ENCODE measurements at places on chromosomes 6 and 20.

DNA sequence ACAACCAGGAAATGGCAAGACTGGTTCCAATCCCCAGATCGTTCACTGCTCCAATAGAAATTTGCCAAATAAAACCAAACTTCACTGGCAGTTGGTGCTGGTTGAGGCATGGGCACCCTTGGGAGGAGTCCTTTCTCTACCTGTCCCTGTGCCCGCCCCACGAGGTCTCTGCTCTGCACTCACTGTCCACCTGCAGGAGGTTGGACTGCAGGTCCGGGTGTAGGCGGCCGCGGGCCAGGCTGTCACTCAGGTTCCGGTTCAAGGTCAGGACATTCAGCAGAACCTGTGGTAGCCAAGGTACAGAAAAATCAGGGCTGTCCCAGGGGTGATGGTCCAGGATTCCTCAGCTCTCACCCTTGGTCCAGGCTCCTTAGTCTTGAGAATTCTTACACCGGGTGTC lies 22.9 kb downstream of the GGT7 start:
- DNase-seq: no peak

DNA sequence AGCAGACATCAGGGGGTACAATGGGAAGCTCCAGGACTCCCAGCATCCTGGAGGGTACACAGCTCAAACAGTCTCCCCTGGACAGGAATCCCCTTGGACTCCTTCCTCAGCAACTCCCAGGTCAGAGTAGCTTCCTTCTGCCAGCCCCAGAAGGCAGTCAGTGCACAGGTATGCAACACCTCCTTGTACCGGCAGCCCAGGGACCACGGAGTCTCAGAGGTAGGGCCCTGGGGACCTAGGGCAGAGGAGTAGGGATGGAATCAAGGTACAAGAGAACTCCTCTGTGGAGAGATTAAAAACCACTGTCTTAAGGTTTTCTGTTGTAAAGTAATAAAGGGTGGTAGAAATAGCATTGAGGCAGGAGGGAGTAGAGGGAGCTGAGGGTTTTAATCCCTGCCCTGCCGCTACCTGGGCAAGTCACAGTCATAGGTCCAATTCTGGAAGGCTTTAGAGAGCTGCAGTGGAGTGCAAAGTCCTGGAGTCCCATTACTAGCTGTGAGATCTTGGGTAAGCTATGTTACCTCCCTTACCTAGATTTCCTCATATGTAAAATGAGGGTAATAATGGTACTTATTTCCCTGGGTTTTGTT lies 7.5 kb downstream of the TP53TG5 start:
- DNase-seq: no peak

GRCh38 chr20:32490942-32491763 lies 94.0 kb downstream of the NOL4L start:
- no peak for DNase-seq

DNA sequence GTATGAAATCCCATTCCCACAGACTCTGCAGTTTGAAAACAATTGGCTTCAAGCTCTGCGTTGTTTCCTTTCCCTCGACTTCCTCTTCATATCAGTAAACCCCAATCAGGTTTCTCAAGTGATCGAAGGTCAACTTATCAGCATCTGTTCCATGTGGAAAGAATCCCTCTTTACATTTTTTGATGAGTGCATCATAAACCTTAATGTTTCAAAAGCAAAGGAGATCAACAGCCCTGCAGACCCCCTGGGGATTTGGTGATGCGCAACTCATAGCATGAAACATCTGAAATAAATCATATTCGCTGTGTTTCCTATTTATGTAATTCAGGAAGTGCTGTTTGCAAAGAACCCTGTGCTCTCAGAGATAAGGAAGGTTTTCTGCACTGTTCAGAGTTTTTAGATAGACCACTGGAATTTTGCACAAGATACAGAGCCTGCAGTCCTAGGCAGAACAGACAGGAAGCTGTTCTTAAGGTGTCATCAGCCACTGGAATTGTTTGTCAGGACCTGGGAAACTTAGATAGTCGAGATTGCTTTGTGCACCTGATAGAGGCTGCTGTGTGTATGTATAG lies 216.0 kb downstream of the HIVEP2 start:
- no peak for DNase-seq

DNA sequence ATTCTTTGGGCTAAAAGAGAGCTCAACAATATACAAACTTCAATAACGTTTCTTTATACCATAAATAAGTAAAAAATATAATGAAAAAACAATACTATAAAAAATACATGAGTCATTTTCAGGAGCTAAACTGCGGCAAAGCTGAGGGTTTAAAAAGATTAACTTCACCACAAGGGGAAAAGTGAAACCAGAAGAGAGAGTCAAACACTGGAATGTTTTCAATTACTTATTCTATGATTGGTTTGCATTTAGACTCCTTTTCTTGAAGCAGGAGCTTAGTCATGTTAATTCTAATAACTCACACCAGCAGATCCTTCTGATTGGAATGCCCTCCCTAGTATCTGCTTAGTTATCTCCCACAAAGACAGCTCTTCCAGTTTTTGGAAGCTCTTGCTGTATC lies 627.3 kb downstream of the UTRN start:
- DNase-seq: no peak

- peak; percentile 66 for DNase-seq
These were observed 25.6 kb downstream of the INSM1 start for GRCh38 chr20:20393207-20394120.

GRCh38 chr20:45817376-45818194 lies 5.1 kb downstream of the UBE2C start:
- DNase-seq: no peak

DNA sequence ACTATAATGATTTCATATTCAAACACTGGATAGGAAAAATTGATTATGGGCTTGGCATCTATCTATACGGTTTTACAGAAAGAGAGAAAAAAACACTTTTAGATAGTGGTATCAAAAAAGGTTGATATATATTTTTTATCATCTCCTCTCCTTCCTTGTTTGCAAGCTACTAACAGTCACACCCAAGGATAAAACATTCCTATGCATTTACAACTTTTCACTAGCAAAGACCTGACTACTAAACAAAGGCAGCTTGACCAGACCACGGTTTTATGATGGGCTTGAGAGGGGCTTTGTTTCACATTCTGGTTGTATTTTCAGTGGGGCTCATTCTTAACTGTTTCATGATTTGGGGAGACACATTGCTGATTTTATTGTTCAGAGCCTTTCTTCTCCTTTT lies 477.6 kb upstream of the CITED2 start:
- no peak for DNase-seq

GRCh38 chr6:33692760-33693158 lies 18.7 kb downstream of the UQCC2 start:
- DNase-seq: no peak

DNA sequence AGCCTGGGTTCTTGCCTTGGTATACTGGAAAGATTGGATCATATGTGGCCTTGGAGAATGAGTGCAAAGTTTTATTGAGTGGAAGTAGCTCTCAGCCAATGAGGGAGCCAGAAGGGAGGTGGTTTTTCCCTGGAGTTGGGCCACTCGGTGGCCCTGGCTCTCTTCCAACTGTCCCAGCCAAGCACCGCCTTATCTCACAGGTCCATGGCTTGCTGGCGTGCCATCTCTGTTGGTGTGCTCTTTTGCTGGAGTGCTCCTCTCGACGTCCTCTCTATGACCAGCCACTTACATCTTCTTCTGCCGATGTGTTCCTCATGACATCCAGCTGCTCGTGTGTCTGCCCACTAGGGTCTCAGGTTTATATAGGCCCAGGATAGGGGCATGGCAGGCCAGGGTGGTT lies 505.9 kb upstream of the SYNCRIP start:
- no peak for DNase-seq

- no peak for DNase-seq
These were observed 18.1 kb upstream of the ZBP1 start for GRCh38 chr20:57638173-57638894.

DNA sequence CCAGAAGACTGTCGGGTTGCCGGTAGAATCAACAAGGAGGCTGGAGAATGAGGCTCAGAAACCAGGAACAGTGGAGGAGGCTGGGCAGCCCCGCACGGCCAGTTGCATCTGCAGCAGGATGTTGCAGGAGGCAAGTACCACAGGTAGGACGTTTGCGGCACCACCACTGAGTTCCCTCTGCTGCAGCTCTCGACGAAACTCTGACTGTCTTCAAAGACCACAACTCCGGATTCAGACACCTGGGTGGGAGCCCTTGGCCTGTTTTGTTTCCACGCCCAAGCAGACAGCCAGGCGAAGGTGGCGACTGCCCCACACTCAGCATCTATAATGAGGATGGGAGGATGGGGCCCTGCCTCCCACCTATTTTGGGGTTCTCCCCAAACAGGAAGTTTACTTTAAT lies 218.2 kb downstream of the ZDHHC14 start:
- no peak for DNase-seq

GRCh38 chr6:133893946-133894345 lies 5.0 kb downstream of the TCF21 start:
- DNase-seq: no peak

DNA sequence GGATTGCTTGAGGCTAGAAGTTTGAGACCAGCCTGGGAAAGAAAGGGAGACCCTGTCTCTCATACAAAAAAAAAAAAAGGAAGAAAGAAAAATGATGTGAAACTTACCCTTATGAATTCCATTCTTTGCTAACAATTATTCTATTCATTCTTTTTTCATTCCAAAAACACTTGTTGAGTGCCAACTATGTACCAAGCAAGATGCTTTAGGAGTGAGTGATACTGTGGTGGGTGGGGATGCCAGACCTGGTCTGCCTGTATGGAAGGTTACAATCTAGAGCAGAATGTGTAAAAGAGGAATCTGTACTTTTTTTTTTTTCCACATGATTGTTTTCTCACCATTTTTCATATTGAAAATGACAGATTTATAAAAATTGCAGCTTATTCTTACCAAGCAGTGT lies 73.8 kb upstream of the TULP1 start:
- DNase-seq: no peak

- DNase-seq: no peak
These were observed 314.8 kb upstream of the QKI start for GRCh38 chr6:163099621-163100171.

DNA sequence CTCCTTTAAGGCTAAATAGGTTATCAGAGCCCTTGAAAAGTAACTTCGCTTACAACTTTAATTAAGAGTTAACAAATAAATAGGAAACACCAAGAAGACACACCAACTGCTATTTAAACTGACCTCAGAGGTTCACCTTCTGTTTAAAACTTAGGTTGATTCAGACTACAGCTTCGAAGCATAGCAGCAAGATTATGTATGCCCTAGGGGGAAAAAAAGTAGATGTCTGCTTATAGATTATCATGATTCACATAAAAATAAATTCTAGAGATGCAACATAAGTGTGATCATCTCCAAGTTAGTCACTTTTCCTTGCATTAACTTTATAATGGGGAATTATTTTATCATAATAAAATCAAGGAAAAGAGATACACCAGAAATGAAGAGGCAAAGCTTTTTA lies 8.9 kb downstream of the PNISR start:
- DNase-seq: no peak

- DNase-seq: no peak
These were observed 21.6 kb downstream of the TOX2 start for GRCh38 chr20:43936104-43936770.

DNA sequence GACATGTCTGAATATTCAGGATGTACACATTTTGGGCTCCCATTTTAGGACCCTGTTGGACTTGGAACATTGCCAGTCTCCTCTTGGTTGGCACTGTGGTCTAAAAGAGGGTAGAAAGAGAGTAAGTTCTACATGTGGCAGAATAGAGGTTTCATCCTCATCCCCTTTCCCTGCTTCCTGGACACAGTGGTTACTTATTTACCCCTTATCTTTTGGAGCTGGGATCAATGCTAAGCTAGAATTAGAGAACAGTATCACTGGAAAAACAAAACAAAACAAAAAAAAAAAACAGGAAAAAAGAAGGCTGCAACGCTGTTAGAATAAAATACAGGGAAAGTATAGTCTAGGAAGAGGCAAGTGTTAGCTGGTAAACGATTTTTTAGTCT lies 790.6 kb downstream of the MAFB start:
- no peak for DNase-seq

- DNase-seq: no peak
These were observed 11.1 kb upstream of the PM20D2 start for GRCh38 chr6:89134723-89135122.

GRCh38 chr6:4291453-4292403 lies 156.4 kb upstream of the ECI2 start:
- DNase-seq: no peak

GRCh38 chr20:50565383-50565782 lies 55.2 kb downstream of the PTPN1 start:
- DNase-seq: no peak

DNA sequence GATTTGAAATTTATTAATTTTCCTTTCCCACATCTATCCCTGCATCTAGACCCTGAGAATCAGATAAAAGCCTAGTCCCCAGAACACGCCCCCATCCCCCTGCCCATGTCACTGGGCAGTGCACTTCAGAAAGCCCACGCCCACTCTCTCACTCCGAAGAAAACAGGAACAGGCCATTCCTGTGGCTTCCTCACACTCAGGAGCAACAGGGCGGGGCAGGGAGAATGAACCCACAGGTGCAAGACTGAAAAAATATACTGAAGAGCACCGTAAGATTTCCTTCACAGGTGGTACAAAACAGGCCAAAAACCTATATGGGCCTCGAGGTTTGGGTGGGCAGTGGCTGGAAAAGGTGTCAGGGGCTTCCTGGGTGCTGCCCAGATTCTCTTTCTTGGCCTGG lies 3.4 kb downstream of the OXT start:
- no peak for DNase-seq

GRCh38 chr6:2410656-2411380 lies 165.4 kb upstream of the GMDS start:
- DNase-seq: no peak

DNA sequence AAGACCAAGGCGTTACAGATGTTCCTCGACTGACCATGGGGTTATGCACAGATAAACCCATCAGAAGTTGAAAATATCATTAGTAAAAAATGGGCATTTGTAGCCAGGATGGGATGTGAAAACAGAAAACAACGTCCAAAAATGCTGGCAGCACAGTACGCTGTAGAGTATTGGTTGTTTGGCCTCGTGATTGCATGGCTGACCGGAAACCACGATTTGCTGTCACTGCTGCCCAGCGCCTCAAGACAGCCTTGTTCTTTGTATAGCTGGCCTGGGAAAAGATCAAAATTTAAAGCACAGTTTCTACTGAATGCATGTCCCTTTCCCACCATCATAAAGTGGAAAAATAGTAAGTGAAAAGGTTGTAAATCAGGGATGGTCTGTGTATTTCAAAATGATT lies 41.9 kb downstream of the MTHFD1L start:
- no peak for DNase-seq

GRCh38 chr20:57654363-57654997 lies 34.3 kb upstream of the ZBP1 start:
- peak; percentile 29 for DNase-seq
